ENCODE measurements at places on chromosomes 2 and 18. TPM values are rescaled to one million over a fixed set of nuclear protein-coding genes. Genes with fewer than 3 reads are reported as not detected.

KCNK3 gene
- total RNA-seq: not detected

DNA sequence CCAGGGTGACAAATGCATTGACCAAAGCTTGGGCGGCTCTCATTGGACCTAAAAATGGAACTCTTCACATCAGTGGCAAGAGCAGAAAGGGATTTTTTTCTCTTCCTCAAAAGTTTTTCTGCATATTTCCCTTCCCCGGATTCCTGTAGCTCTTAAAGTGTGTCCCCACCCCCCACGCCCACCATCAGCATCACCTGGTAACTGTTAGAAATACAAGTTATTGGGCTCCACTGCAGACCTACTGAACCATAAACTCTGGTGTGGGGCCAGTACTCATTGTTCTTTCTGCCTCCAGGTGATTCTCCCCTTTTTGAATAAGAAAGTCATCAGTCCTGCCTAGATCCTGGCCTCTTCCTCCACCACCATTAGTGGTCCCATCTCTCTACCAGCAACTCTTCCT is 1.3 kb upstream of the MYO5B start:
- H3K36me3 ChIP-seq: no peaks in the 10 kb centered on the region
- no peak overlapping the region for H3K27ac ChIP-seq
- no peak for DNase-seq
- peaks cover 14% of the 10 kb centered on the region for H3K4me1 ChIP-seq
- peaks cover 70% of the 10 kb centered on the region for H3K27me3 ChIP-seq

DNA sequence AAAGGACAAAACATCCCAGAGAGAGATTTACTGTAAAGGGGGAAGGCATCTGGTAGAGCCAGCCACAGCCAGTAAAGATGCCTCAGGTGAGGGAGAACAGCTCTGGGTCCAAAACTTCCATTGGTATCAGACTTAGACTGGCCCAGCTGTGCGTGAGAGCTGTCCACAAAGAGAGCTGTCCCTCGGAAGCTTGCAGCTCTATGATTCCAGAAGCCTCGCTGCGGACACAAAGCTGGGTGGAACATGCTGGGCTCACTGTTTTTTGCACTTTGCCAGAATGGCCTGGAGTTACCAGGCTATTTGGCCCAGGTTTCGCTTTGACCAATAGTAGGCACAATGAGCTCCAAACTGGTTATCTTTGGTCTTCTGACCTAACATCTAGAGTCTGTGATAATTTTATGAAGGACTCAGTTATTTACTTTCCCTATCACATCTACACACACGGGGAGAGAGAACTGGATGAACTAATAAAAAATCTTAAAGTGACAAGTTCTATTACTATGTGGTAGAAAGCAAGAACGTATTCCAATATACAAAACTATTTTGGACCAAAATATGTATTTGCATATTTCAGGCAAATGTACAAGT is 101.9 kb downstream of the DNER start:
- H3K4me1 ChIP-seq: no peaks in the 10 kb centered on the region
- H3K4me3 ChIP-seq: no peak overlapping the region
- H3K27ac ChIP-seq: no peak overlapping the region
- DNase-seq: no peak
- H3K27me3 ChIP-seq: no peaks in the 10 kb centered on the region

- H3K27ac ChIP-seq: no peak overlapping the region
- H3K36me3 ChIP-seq: no peaks in the 10 kb centered on the region
- H3K27me3 ChIP-seq: no peaks in the 10 kb centered on the region
- H3K4me3 ChIP-seq: no peak overlapping the region
These were observed 112.1 kb upstream of the SMAD7 start for GRCh38 chr18:49062832-49063226.

GRCh38 chr2:236972491-236973342 is 113.0 kb upstream of the COPS8 start:
- H3K36me3 ChIP-seq: no peaks in the 10 kb centered on the region
- peaks cover 16% of the 10 kb centered on the region for H3K4me1 ChIP-seq
- H3K27me3 ChIP-seq: no peaks in the 10 kb centered on the region
- peak; percentile 45 for DNase-seq

- DNase-seq: no peak
- H3K4me3 ChIP-seq: no peak overlapping the region
These were observed 1485.4 kb upstream of the CELF4 start for GRCh38 chr18:39051013-39051412.

PSMA8 gene
- not detected for total RNA-seq

SLC4A3 gene
- 0.88 TPM for total RNA-seq

DNA sequence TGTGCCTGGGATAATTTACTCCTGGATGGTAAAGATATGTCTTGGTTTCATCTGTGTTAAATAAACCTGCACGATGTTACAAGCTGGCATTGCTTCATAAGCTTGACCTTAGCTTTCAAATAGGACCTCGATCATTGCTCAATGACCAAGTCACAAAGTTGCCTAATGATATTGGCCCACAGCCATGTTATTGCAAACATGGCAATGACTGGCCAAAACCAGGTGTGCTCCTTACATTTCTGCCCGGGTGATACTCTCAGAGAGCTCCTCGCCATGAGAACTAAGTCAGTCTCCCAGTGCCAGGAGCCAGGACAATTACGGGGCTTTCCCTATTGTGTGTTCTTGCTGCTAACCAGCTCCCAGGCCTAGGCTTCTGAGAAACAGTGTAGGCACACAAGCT is 72.5 kb upstream of the CYP1B1 start:
- H3K36me3 ChIP-seq: no peaks in the 10 kb centered on the region
- H3K27me3 ChIP-seq: no peaks in the 10 kb centered on the region
- no peaks in the 10 kb centered on the region for H3K4me1 ChIP-seq
- H3K4me3 ChIP-seq: no peak overlapping the region
- no peak overlapping the region for H3K27ac ChIP-seq
- DNase-seq: no peak

FN1 gene
- total RNA-seq: 52.0 TPM

GRCh38 chr18:57980573-57981307 is 63.3 kb upstream of the NEDD4L start:
- H3K4me1 ChIP-seq: peaks cover 20% of the 10 kb centered on the region
- H3K4me3 ChIP-seq: no peak overlapping the region
- H3K27me3 ChIP-seq: no peaks in the 10 kb centered on the region
- no peak overlapping the region for H3K27ac ChIP-seq
- no peaks in the 10 kb centered on the region for H3K36me3 ChIP-seq
- no peak for DNase-seq

VSNL1 gene
- 54.5 TPM for total RNA-seq

- DNase-seq: no peak
- no peak overlapping the region for H3K27ac ChIP-seq
- no peaks in the 10 kb centered on the region for H3K4me1 ChIP-seq
- no peaks in the 10 kb centered on the region for H3K27me3 ChIP-seq
- H3K4me3 ChIP-seq: no peak overlapping the region
- H3K36me3 ChIP-seq: no peaks in the 10 kb centered on the region
These were observed 369.4 kb upstream of the CYRIA start for GRCh38 chr2:17035010-17035409.

DNA sequence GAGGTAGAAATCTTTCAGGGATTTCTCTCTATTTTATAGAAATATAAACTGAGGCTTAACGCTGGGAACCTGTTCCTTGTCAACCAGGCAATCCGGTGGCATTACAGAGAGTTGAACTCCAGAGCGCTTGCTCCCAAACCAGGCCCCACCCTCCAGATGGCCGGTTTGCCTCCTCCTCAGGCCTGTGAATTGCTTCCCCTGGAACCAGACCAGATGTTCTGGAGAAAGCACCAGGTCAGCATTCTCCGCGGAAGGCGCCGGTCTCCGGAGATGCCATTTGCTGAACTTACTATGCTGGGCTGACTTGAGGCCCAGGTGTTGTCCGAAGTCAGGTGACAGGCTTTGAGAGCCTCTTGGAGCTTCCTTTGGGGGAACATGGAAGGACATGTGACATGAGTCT is 17.2 kb downstream of the TNP1 start:
- DNase-seq: no peak
- no peak overlapping the region for H3K27ac ChIP-seq
- H3K4me1 ChIP-seq: no peaks in the 10 kb centered on the region
- no peaks in the 10 kb centered on the region for H3K27me3 ChIP-seq

ZEB2 gene
- 72.9 TPM for total RNA-seq

- no peak overlapping the region for H3K4me3 ChIP-seq
- H3K36me3 ChIP-seq: no peaks in the 10 kb centered on the region
- no peak for DNase-seq
These were observed 152.7 kb upstream of the NT5C1B start for GRCh38 chr2:18741895-18742732.

POTEC gene
- 0.06 TPM for total RNA-seq

FEV gene
- total RNA-seq: not detected

- H3K36me3 ChIP-seq: no peaks in the 10 kb centered on the region
- H3K27ac ChIP-seq: no peak overlapping the region
- no peak for DNase-seq
- no peak overlapping the region for H3K4me3 ChIP-seq
- no peaks in the 10 kb centered on the region for H3K27me3 ChIP-seq
- H3K4me1 ChIP-seq: peaks cover 13% of the 10 kb centered on the region
These were observed 41.5 kb downstream of the YPEL5 start for GRCh38 chr2:30188292-30188691.

DNA sequence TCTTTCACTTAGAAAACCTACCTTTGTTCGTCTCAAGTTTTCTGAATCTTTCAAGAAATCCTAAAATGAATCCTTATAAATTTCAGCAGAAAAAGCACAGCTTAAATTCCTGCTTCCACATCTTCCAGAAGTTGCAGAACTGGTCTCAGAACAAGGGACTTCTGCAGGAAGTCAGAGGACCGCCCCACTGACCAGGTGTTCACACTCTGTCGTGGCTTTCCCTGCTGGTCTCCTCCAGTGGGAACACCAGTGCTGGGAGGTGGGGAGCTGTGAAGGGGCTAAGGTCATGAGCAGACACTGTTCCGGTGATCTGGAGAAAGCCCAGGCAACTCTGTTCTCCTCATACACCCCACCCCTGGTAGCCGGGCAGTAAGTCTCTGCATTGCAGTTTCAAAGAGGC is 3.5 kb downstream of the FAM110C start:
- no peaks in the 10 kb centered on the region for H3K36me3 ChIP-seq
- no peak overlapping the region for H3K27ac ChIP-seq
- H3K27me3 ChIP-seq: peaks cover 53% of the 10 kb centered on the region
- H3K4me3 ChIP-seq: no peak overlapping the region
- no peak for DNase-seq
- H3K4me1 ChIP-seq: peaks cover 5% of the 10 kb centered on the region

ANKRD30BL gene
- total RNA-seq: not detected

FBXO41 gene
- 1.5 TPM for total RNA-seq

DNA sequence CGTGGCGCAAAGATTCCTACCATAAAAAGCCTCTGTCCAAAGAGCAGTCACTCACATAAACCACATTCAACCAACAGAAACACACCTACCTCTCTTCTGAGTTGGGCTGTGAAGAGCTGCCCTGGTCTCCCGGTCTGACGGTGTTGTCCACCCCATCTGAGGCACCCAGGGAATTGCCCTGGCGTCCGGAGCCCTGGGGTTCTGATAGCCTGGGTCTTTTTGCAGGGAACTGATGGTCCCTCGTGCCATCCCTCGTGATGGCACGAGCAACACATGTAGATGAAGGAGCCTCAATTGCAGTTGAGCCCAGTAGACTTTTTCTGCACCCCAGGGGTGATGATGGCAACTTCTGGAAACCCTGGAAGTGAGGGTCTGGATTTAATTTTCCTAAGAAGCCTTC is 13.8 kb downstream of the HJURP start:
- H3K4me3 ChIP-seq: no peak overlapping the region
- no peak overlapping the region for H3K27ac ChIP-seq
- no peak for DNase-seq
- H3K4me1 ChIP-seq: no peaks in the 10 kb centered on the region

SOCS6 gene
- total RNA-seq: 30.3 TPM

LIMS4 gene
- total RNA-seq: not detected

DNA sequence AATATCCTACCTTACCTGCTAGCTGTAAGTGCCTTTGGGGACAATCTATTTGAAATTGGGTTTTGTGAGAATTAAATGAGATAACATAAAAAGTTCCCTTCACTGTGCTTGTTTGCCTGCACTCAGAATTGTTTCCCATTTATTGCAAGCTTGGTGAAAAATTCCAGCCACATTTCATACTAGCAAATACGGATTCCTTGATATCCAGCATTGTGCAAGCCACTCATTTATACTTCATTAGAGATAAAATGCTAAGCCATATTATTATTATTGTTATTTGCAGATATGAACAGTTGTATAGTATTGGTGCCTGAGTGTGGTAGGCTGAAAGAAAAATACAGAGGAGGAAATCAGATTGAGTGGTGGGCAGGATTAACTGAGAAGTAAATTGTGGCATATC is 31.9 kb downstream of the ACSL3 start:
- H3K27me3 ChIP-seq: no peaks in the 10 kb centered on the region
- H3K4me3 ChIP-seq: no peak overlapping the region
- H3K4me1 ChIP-seq: no peaks in the 10 kb centered on the region
- DNase-seq: no peak
- no peaks in the 10 kb centered on the region for H3K36me3 ChIP-seq
- H3K27ac ChIP-seq: no peak overlapping the region

DNA sequence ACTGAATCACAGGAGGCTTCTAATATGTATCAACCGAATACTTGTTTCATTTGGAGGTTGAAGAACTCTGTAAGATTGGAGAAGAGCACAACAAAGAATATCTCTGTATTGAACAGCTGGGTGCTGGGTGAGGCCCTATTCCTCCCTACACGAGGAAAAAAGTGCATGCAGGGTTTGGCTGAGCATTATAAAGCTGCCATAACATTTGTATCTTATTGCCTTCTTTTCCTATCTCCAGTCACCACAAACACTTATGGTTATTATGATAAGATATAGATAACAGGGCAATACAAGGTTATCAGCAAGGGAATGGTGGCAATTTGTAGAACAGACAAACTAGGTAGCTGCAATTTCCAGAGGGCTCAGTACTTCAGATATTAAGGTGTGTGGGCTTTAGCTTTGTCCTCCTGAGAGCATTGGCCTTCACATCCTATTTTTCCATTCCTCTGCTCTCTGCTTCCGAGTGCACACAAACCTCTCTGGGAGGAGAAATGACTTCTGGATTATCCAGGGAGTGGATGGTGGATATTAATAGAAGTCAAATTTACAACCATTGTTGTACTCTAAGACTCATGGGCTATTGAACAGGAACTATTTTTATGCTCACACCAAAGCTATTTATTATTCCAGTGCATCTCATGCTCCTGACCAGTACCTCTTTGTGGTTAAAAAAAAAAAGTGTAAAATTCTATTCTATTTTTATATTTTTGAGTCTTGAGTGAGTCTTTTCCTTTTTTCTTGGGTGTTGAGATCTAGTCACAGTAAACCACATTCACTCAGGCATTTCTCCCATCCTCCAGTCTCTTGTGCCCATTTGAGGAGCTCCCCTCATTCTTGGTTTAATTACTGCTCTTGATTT is 248.4 kb downstream of the ETAA1 start:
- H3K4me3 ChIP-seq: no peak overlapping the region
- H3K36me3 ChIP-seq: no peaks in the 10 kb centered on the region
- no peak overlapping the region for H3K27ac ChIP-seq
- peaks cover 12% of the 10 kb centered on the region for H3K4me1 ChIP-seq

DNA sequence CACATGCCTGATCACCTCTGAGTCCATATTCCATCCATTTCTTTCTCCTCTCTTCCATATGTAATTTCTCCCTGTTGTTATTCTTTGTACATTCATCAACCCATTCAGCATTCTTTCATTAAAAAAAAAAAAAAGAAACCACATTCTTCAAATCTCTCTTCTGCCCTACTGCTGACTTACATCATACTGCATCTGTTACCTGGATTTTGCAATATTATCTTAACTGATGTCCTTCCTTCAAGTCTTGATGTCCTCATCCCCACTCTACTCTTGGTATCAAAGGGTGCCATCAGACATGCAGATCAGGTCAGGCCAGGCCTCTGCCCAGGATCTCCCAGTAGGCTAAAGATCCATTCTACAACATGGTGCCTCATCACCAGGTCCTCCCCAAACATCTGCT is 90.6 kb downstream of the SGPP2 start:
- no peak for DNase-seq
- peaks cover 5% of the 10 kb centered on the region for H3K27me3 ChIP-seq
- H3K4me1 ChIP-seq: peaks cover 17% of the 10 kb centered on the region
- no peaks in the 10 kb centered on the region for H3K36me3 ChIP-seq
- H3K27ac ChIP-seq: no peak overlapping the region

Measured in neural progenitor cell (in vitro differentiated cells).